ENCODE measurements at places on chromosomes 4 and X.

DNA sequence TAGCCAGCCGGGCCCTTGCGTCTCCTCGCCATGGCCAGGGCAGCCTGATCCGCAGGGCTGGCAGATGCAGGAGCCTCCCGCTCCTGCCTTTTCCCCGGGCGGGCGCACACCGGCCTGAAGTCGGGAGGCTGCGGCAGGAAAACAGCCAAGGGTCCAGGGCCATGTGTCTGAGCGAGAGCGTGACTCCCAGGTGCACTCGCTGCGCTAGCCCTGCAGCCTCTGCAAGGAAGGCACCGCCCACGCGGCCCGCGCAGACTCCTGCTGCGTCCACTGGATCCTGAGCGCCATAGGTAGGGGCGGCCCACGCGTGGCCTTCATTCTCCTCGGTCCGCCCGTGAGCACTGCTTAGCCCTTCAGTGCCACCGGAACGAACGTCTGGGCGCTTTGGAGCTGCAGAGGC, 379.9 kb downstream of the TRAM1L1 start:
- no peak for DNase-seq

DNA sequence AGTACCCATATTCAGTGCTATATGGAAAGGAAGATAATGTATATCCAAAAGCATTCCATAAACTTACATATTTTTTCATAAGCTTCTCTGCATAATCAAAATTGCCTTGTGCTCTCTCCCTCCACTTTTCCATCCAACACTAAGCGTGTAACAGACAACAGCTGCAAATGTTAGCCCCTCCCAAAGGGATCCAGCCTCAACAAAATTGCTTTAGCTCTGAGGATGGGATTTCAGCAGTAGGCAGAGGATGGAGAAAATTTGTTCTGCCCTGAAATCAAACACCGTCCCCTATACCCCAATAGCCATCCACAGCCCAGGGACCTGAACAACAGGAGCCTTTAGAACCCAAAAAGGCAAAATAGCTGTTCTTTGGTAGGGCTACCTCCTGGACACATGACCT, 28.8 kb upstream of the FGF13 start:
- DNase-seq: no peak

GRCh38 chrX:65476564-65476963, 58.0 kb downstream of the LAS1L start:
- DNase-seq: no peak

- no peak for DNase-seq
Observed at GRCh38 chr4:12116009-12116552, 687.4 kb upstream of the HS3ST1 start.

DNA sequence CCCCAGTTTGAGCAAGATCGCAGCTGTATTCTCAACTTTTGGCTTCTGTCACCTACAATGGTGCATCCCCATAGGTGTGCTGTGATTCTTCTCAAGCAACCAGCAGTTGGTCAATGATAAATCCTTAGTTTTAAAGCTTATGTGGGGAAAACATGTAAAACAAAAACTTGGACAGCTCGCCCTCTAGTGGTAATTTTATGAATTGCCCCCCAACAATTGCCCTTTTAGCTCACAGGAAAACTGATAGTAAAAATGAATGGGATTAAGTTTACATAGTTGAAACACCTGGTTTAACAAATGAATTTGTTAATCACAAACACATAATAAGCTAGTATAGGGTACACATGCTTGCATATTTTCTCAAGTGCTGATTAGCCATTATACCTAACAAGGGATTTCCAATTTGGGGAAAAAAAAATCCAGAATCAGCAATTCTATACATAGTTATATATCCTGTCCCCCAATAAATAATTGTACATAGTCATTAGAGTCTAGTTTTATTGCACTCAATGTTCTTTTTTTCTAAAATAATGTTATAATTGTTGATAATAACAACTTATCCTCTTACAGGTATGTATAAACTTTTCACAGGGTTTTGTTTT, 30.1 kb downstream of the TEX13A start:
- no peak for DNase-seq

DNA sequence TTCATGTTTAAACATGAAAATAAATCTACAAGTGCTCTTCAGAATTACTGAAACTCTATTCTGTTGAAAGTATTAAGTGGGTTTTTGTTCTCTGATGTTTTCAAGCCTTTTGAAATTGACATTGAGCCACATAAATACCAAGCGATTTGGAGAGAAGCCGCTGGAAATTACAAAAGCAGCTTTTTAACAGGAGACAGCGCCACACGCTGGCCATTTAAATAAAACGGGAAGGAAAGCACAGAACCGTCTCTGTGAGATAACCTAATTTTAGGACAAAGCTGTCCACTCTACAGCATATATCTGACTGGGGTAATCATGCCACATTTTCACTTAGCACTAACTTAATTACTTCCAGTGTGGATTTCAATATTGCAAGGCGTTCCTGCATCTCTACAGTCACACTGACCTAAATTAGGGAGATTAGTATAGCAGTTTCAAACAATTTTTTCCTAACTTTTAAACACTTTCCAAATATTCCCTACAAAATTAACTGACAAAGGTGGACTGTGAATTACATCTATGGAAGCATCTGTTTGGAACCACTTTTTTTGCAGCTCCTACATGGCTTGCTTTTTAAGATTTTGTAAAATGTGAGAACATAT, 6.8 kb upstream of the ANOS1 start:
- DNase-seq: no peak

DNA sequence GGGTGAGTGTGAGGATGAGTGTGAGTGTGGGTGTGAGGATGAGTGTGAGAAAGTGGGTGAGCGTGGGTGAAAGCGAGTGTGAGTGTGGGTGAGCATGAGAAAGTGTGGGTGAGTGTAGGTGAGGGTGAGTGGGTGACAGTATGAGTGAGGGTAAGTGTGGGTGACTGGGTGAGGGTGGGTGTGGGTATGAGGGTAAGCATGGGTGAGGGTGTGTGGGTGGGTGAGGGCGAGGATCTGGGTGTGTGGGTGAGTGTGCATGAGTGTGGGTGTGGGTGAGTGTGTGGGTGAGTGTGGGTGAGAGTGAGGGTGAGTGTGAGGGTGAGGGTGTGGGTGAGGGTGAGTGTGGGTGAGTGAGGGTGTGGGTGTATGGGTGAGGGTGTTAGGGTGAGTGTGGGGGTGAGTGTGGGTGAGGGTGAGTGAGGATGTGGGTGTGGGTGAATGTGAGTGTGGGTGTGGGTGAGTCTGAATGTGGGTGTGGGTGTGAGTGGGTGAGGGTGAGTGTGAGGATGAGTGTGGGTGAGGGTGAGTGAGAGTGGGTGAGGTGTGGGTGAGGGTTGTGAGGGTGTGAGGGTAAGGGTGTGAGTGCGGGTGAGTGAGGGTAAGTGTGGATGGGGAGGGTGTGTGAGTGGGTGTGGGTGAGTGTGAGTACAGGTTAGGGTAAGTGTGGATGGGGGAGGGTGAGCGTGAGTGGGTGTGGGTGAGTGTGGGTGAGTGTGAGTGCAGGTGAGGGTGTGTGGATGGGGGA, 48.9 kb downstream of the ING2 start:
- no peak for DNase-seq

DNA sequence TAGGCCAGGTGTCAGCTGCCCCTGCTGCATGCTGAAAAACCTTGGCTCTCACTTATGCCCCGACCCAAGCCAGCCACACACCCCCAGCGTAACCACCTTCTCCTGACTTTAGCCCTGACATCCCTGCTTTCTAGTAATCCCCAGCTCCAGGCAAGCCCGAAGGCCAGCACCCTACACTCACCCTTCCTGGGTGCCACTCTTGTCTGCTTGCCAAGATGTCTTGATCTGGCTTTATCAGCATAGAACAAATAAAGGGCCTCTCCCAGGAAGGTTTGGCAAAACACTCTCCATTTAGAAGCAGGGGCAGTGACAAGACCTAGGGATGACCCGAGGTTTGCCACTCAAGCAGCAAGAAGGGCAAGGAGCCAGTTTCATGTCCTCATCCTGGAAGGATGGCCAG, 6.8 kb upstream of the MAP9 start:
- DNase-seq: no peak

- DNase-seq: no peak
Observed at GRCh38 chr4:26300314-26301307, 20.2 kb upstream of the RBPJ start.

- DNase-seq: no peak
Observed at GRCh38 chr4:153243468-153243867, 39.2 kb downstream of the TRIM2 start.

DNA sequence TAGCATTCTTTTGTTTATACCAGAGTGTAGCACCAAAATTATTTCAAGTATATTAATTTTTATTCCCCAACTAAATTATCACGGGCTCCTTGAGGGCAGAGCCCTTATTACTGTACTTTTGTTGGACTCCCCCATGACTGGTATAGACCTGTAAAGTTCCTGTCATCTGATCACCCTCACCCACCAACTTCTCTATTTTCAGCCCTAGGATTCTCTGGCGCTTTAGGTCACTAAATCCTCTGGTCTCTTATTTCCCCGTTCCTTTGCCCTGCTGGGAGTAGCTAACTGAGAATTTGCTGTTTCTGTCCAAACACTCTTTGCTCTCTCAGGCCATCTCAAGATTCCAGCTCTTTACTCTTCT, 3.2 kb upstream of the XKRX start:
- DNase-seq: no peak

- DNase-seq: no peak
Observed at GRCh38 chrX:154654372-154654771, 993 bp upstream of the CTAG2 start.

DNA sequence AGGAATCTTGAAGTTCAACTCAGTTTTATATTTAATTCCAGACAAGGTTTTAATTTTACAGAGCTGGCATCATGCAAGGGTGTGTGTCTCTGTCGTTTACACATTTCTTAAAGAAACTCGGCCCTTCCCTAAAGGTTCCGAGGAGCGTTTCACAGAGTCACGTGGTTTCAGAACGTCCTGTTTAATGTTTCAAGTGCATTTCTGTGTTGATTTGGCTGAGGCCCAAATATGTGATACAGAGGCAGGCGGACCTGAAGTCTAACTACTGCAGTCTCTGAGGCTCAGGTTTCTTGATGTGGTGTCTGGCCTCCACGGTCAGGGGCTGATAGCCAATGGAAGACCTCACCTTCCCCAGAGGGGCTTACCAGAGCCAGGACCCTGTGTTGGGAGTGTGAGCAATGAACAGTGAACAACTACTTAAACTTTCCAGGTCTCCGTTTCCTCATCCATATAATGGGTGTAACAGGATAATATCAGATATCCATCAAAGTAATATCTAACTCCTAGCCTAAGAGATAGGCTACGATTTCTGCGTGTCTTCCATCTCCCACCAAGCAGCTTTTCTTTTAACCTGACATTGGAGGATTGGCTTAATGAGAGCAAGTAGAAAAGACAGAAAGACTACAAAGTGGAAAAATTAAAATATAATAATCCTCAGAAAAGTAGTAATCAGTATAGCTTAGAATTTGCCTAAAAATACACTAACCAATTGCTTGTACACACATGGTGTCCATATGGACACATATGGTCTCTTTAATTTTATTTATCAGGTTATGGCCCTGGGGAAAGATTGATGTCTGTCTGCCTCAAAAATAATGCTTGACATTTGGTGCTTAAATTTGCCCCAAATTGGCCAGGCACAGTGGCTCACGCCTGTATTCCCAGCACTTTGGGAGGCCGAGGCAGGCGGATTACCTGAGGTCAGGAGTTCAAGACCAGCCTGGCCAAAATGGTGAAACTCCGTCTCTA, 50.0 kb upstream of the TRIM2 start:
- no peak for DNase-seq

- no peak for DNase-seq
Observed at GRCh38 chr4:122810669-122811068, 16.0 kb upstream of the FGF2 start.

GRCh38 chr4:10140866-10141759, 24.5 kb upstream of the WDR1 start:
- no peak for DNase-seq

DNA sequence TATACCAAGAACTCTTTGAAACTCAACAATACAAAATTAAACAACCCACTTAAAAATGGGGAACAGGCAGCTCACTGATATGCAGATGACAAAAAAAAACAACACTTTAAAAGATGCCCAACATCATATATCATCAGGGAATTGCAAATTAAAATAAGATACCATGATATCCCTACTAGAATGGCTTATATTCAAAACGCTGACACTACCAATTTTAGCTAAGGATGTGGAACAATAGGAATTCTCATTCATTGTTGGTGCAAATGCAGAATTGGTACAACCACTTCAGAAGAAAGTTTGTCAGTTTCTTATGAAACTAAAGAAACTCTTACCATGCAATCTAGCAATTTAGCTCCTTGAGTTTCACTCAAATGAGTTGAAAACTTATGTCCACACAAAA, 259.0 kb upstream of the HS3ST1 start:
- DNase-seq: no peak

- no peak for DNase-seq
Observed at GRCh38 chr4:24042094-24042493, 152.2 kb upstream of the PPARGC1A start.

GRCh38 chr4:22268350-22269025, 247.4 kb downstream of the ADGRA3 start:
- no peak for DNase-seq

DNA sequence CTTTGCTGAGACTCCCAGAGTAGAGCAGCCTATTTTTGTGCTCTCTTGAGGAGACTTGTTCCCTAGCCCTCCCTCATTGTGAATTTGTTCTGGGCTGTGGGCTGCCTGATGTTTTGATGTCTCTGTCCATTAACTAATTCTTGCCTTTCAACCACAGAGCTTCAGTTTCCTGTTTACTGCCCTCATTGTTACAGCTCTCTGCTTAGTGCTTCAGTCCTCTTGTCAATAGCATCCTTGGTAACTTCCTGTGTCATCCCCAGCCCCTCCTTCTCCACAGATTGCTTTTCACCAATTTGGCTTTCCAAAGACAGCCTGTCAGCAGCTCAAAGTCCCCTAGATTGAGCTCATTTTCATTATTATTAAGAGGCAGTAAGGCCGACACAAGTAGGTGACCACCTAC, 69.9 kb downstream of the COX7B2 start:
- DNase-seq: no peak
